ENCODE measurements at places on chromosomes 11 and 22.

DNA sequence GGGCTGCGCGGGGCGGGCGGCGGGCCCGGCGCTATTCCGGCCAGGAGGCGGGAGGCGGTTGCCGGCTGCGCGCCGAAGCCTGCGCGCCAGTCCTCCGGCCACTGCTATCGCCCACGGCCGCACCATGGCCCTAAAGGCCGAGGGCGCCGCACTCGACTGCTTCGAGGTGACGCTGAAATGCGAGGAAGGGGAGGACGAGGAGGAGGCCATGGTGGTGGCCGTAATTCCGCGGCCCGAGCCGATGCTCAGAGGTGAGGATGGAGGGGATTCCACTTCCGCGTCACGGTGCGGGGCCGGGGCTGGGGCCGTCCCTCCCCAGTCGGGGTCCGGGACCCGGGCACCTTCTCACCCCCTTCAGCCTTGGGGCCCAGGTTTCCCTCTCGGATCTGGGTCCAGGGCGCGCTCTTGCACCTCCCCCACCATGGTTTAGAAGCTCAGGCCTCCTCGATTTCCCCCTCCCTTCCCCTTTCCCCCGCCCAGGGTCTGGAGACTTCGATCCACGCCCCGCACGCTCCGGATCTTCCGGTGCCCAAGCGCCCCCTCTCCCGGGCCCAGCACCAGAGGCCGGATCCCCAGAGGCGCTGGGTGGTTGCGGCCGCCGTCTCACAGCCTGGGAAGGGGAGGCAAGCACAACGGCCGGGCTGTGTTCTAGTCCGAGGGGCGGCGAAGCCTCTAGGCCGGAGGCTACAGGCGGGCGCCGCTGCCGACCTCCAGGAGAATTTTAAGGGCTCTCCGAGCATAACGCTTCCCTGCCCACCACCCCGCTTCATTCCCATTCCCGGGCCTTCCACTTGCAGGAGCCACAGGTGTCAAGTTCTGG is 517 bp downstream of the SPINDOC start:
- peak; percentile 61 for DNase-seq

DNA sequence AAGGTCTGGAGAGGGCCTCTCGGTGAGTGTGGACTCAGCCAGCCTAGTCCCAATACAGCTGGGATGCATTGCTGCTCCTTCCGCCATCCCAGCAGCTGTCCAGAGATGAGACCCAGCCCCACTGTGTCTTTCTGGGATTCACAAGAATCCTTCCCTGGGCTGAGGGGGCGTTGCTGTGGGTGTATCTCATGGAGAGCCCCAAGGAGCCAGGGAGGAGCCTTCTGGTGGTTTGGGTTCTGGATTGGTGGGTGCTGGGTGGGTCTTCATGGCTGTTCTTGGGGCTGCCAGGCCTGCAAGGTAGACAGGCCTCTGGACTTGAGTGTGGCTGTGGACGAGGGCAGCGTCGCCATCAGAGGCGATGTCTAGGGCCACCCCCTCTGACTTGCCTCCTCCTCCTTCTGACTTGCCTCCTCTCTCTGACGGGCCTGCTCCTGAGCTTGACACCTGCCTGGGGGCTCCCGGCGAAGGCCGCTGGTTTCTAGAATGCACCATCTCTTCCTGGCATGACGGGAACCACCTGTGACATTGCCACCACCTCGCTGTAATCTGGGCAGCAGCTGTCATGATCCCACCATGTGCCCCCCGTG is 17.2 kb downstream of the KCNQ1 start:
- DNase-seq: no peak

DNA sequence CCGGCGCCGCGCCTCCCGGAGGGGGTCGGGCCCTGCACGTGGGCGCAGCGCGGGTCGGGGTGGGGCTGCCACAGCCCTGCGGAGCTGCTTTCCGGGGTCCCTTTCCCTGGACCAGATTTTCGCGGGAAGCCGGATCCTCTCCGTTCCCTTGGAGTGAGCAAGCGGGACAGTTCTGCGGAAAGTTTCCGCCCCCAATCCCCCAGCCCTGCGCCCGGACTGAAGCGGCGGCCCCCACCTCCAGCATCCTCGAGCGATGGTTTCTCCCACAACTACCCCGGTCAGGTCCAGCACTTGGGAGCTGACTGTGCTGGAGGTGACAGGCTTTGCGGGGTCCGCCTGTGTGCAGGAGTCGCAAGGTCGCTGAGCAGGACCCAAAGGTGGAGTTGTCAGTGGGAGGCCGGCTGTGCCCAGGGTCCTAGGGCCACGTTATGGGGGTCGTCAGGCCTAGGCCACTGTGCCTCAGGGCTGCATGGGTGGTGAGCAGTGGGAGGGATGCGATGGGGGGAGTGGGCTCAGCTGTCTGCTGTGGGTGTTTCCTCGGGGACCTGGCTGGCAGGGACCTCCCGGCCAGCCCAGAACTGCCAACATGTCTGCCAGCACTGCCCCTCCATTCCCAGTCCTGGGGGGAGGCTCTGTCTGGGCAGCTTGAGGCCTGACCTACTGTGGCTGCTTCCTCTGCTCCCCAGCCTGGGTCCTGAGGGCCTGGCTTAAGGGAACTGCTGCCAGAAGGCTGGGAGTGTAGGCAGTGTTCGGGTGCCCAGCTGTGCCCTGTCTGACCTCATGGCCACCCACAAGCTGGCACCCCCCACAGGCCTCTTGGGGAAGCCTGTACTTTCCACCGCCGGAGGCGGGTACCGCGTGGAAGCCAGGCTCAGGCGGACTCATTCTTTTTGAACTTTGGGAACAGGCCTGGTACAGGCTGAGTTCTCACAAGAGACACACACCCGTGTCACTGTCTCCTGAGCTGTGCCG is 726 bp downstream of the ST3GAL4 start:
- peak; percentile 30 for DNase-seq

DNA sequence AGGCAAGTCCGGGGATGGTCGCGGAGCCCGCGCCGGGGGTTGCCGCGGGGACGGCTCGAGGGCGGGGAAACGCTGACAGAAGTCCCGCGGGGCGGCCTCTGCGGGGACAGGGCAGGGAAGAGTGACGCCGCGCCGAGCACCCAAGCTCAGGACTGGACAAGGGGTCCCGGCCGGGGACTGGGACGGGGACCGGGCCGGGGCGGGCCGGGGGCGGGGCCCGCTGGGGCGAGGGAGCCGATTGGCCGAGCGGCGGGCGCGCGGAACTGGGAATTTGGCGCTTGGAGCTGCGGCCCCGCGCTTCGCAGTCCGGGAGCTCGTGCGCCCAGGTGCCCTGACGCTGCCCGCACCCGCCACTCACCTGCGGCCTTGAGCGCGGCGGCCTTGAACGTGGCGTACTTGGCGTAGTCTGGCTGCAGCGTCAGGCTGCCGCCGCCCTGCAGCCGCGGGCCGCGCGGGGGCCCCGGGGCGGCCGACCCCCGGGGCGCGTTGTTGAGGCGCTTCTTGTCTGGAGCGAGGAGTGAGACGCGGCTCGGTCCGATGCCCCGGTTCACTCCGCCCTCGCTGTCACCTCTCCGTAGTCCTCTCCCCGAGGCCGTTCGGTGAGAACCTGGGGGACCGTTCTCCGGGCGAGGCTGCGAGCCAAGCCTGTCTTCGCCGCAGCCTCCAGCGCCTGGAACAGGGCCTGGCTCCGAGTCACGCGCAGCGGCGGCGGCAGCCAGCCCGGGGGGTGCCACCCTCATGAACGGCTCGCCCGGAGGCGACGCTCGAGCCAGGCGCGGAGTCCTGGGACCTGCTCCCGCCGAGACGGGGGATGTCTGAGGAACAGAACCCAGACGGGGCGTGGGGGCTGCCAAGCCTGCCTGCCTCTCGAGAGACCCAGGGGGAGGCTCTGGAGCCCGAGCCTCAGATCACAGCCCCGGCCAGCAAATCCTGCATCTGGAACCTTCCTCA is 4.5 kb downstream of the SHISA8 start:
- no peak for DNase-seq

DNA sequence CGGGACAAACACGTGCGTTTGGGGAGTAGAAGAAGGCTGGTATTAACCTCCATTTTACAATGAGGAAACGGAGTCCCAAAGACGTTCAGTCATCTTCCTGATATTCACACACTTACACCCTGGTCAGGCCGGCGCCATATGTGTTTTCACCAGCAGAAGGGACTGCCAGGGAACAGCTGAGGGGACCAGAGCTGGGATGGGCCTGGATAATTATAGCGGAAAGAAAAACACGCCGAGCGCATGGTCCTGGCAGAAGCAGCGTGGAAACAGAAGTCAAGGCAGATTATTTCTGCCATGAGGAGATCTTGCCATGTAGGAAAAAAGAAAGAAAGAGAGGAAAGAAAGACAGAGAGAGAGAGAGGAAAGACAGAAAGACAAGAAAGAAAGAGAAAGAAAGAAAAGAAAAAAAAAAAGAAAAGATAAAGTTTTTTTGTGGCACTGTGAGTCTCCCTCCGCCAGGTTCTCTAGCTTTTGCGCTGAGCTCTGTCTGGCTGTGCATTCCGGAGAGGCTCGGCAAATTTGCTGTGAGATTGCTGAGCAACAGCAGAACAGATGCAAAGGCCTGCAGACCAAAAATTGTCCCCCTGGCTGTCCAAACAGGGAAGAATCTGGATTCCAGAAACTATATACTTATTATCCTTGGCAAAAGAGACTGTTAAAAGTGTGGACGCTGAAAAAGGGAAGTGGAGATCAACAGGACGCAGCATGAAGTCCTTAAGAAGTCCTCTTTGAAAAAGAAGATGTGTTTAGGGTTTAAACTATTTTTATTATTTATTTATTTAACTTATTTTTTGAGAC is 1.3 kb upstream of the UCP2 start:
- DNase-seq: peak; percentile 45

- DNase-seq: peak; percentile 76
These were observed 4.0 kb downstream of the TRIM6 start for GRCh38 chr11:5600374-5600851.

DNA sequence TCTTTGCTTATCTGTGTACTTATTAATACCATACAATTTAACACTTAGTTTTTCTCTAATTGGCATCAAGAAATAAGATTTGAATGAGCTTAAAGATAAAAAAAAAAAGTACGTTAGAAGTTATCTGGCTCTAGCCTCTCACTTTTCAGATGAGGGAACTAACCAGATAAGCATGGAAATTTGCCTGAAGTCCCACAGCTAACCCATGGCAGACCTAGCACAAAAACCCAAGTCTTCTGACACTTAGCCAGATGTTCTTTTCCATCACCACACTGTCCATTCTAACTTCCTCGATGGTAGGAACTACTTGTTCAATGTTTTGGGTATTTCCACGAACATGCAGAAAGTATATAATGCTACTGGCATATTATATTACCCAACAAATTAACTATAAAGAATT is 7.4 kb upstream of the SOX6 start:
- no peak for DNase-seq

DNA sequence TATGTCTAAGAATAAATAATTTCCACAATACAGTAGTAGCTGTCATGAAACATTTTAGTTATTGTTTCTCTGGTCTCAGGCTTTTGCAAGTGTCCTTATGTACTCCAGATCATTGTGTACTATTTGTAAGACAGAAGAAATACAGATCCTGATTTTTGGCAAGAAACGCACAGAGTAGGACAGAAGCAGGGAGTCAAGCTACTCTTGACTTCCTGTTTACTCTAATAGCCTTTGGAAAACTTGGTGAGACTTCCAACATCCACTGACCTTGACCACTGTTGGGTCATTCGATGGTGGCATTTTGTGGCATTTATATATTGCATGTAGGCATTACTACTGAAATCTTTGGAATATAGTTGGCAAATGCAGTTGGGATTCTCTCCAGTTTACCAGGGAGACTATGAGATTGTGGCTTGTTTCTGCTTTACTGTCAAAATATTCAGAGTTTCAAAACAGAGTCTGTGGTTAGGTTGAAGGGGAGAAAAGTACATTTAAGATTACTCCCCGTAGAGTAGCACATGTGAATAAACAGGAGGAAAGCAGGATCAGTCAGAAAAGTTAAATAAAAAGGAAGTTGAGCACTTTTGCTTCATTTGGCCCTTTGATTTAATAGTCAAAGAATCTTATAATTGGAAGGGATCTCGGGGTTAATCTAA is 726.1 kb upstream of the CCDC90B start:
- no peak for DNase-seq

DNA sequence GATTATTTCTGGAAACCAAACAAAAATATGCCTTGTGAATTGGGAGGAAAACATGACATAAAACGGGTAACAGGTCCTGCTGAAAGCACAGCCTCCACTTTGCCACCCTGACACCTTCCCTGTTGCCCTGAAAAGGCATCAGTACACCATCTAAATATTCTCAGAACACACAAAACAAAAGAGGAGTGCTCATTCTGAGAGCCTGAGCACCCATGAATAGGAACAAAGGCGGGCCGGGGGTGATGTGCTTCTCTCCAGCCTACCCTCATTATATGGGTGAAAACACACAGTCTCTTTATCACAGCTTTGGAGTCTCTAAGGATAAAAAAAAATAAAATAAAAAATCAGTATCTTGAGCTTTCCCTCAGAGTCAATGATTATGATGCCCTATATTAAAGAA is 19.7 kb downstream of the SCUBE2 start:
- DNase-seq: no peak

DNA sequence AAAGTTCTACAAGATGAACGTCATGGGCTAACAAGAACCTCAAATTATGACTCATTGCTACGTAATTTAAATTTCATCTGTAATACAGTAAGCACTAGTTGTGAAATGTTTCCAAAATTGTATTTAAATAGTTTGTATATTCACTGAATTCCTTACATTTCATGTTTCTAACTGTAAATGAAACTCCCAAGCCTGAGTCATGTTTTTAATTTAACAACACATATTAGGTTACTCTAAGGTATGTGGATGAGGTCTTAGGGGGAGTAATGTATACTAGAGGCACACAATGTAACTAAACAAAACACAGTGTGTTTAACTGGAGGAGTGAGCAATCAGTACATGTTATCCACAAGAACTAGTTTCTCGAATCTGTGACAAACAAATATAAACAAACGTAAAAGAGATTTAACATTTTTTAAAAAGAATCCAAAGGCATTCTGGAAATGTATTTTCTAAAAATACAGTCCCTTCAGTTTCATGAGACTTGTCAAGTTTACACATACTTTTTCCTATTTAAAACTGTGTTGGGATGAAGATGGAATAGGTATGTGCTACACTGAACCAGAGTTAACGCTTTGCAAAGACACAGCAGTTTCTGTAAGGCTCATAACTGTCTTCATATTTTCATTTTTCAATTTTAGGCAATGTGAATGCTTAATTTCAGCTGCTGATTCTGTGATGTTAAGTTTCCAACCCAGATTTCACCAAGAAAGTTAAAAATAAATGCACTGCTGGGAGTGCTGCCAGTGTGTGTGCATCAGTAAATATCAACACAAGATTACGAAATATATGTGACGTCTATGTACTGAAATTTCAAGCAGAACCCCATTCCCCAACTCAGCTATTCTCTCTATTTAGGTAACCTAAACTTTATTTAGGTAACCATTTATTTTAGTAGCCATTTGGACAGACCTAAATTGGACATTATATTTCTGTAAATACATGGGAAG is 52.6 kb downstream of the PITPNB start:
- DNase-seq: no peak

Measured in activated CD8-positive, alpha-beta T cell treated with anti-CD3 and anti-CD28 coated beads, Interleukin-2, amount 10 ng/mL, durations not matched to agents 7 days and 5 days (primary cell).